ENCODE measurements at places on chromosomes 11 and 22.

DNA sequence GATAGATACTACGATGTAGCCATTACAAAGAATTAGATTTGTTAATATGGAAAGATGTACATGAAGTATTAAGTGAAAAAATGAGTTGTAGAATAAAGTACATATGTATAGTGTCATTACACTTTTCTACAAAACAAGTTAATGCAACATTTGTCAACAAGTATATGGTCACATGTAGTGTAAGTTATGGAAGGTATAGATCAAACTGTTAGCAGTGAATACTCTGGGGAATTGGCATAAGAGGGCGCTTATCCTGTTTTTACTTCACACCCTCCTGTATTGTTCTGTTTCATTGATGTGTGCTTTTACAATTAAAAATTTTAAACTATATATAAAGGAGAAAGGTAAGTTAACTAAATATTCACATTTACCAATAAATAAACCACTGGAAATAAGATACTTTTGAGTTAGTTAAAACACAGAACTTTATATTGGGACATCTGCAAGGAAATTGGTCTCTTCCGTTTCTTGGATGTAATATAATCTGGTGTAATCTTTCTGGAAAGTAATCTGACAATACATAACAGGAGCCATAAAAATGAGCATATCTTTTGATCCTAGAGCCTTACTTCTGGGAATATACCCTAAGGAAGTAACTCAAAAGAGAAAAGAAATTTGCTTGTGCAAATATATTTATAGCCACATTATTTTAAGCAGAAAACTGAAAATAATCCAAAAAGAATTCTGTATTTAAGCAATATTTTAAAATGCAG, 34.5 kb downstream of the CSTPP1 start:
- no peak for DNase-seq

GRCh38 chr11:12279672-12280108, 97.7 kb upstream of the PARVA start:
- no peak for DNase-seq

DNA sequence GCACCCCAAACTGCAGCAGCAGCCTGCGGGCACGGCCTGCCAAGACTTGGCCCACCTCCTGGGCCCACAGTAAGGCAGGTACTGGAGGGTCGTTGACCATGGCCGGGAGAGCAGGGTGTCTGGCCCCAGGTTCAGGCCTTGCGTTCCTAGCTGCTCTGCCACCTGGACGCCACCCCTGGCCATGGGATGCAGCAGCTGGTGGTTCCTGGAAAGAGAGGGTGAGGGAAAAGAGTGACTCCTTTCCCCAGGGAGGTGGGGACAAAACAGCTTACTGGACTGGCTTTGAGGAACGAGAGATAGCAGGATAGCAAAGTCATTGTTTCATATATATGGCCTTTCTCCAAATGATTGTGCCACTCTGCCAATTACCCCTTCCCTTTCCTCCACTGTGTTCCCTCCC, 1.8 kb downstream of the BSCL2 start:
- DNase-seq = no peak

- no peak for DNase-seq
Observed at GRCh38 chr11:74571062-74571399, 21.4 kb upstream of the POLD3 start.

GRCh38 chr11:94593030-94593429, 25.9 kb downstream of the PIWIL4 start:
- DNase-seq = no peak

DNA sequence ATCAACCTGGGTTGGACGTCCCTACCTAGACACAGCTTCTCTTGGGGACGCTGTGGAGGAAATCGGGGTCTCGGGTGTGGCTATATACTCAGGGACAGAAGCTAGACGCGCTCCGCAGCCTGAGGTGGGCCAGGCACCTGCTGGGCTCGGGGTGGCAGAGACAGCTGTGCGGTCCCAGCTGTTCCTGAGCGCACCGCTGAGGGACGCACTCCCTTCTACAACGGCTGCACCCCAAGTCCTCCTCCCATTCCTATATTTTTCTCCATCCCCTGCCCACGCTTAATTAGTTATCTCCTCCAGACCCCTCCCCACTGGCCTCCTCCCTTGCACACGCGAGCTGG, 188 bp upstream of the MTNR1B start:
- no peak for DNase-seq

- no peak for DNase-seq
Observed at GRCh38 chr11:124446916-124447315, 1.4 kb upstream of the OR8B8 start.

GRCh38 chr11:68099057-68099456, 22.1 kb downstream of the CHKA start:
- DNase-seq = no peak

GRCh38 chr11:36854875-36855274, 256.8 kb upstream of the RAG2 start:
- DNase-seq = no peak

DNA sequence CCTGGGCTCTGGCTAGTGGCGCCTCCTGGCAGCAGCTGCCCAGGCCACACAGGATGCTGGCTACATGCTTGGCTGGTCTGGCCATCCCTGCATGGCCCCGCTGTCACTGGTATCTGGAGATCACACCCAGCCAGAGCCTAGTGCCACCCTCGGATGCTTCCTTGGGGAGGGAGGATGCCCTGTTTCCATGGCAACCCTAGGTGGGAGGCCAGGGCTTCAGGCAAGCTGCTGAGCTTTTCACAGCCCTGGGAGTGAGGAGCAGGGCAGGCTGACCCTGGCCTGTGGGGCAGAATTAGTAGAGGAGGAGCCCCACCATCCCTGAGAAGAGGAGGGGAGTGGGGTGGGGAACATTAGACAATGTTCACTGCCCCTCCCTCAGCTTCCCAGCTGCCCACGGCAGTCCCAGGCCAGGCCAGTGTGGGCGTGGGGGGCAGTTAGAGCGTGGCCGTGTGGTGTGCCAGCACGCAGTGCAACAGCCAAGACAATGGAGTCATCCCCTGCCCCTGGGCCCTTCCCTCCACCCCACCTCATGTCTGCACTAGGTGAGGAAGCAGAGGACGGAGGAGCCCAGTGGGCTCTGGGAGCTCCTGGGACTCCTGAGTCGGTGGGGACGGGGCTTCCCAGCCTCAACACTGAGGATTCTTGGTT, 50.4 kb downstream of the PARVB start:
- DNase-seq = no peak

DNA sequence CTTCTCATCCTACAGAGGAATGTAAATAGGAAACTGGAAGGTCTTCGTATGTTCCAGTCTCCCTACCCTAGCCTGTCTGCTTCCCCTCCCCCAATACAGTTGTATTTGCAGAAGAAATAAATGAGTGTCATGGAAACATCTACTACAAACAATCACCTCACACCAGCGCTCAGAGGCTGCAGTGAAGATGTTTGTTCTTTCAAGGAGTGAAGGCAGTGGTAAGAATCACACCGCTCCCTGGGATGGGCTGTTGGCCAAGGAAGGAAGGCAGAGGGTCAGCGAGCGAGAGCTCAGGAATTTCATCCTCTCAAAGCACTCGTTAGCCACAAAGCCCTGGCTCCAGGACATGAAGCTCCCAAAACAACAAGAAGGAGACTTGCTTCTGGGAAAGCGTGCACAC, 1.1 kb upstream of the IGSF9B start:
- DNase-seq = no peak

GRCh38 chr11:5204787-5205186, 4.3 kb upstream of the OR51V1 start:
- DNase-seq = no peak

All from Kasumi-1 (cell line).